Activated naive CD8-positive, alpha-beta T cell treated with anti-CD3 and anti-CD28 coated beads for 36 hours (primary cell): ENCODE measurements at places on chromosomes 16 and 17. TPM values are rescaled to one million over a fixed set of nuclear protein-coding genes. Genes with fewer than 3 reads are reported as not detected.

DNA sequence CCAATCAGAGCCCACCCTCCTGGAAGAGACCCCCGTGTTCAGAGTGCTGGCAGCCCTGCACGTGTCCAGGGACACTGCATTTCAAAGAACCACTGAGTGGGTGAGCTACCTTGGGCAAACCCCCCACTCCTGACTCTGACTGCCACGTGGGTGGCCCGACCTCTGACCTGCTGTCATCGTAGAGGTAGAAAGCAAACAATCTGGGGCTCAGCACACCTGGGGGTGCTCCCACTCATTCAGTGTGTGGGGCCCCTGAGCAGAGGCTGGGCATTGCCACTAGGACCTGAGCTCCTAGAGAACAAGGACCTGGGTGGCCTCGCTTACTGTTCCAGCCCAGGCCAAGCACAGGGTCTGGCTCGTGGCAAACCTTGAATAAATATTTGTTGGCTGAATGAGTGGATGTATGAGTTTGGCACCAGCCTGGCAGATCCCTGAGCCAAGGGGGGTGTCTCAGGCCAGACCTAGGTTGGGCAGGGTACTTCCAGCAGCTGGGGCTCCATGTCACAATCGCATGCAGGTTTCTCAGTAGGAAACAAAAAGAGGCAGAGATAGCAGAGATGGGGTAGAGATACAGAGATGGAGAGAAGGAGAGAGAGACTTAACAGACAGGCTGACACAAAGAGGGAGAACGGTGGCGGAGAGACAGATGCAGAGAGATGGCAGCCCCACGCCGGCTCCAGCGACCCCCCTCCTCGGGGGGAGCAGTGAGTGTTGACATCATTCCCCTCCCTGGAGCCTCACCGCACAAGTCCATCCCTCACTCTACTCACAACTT is 5.4 kb upstream of the DRC7 start:
- H3K4me1 ChIP-seq = peaks cover 14% of the 10 kb centered on the region
- H3K36me3 ChIP-seq = no peaks in the 10 kb centered on the region
- no peak for DNase-seq
- H3K27ac ChIP-seq = peak overlapping the region; percentile 75

DNA sequence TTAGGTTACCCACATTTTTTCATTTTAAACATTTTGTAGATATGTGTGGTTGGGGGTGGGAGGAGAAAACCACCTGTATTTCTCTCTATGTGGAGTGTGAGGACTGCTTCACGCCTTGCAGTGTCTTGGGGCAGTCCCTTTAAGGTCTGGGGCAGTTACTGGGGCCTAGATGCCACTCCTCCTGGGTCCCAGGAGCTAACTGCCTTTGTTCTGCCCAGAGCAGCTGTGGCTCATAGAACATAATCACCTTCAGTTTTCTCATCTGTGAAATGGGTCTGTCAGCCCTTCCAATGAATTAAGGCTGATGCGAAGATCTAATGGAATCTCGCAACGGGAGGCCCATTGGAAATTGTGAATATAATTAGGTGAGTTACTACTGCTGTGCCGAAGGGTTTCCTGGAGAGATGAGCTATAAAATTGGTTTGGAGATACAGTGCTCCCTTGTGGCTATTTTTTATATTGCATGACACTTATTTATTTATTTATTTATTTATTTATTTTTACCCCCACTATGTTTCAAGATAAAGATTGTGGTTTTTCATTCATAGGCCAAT is 22.9 kb downstream of the DHRS7C start:
- no peak overlapping the region for H3K27ac ChIP-seq
- H3K4me3 ChIP-seq = no peak overlapping the region
- no peak for DNase-seq
- peaks cover 9% of the 10 kb centered on the region for H3K27me3 ChIP-seq

DNA sequence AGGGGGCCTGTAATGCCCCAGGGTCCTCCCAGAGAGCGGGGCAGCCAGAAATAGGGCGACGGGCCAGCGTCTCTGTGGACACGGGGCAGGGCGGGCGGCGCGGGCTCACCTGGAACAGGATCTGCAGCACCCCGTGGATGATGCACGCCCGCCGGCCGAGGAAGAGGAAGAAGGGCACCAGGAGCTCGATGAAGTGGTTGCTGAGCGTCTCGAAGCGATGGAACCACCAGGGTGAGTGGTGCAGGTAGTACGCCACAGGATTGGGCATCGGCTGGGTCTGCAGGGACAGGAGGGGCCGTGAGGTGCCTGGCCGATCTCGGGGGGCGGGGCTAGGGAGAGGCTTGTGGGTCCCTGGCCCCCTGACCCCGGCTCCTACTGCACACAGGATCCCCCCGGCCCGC is 78.9 kb upstream of the GNG13 start:
- no peak for DNase-seq
- H3K4me1 ChIP-seq = peaks cover 2% of the 10 kb centered on the region
- H3K4me3 ChIP-seq = no peak overlapping the region
- no peaks in the 10 kb centered on the region for H3K27me3 ChIP-seq

- peaks cover 2% of the 10 kb centered on the region for H3K4me1 ChIP-seq
- no peak overlapping the region for H3K27ac ChIP-seq
- H3K27me3 ChIP-seq = no peaks in the 10 kb centered on the region
- peaks cover 22% of the 10 kb centered on the region for H3K36me3 ChIP-seq
Observed at GRCh38 chr16:88606148-88606757, 32.1 kb upstream of the IL17C start.

DNA sequence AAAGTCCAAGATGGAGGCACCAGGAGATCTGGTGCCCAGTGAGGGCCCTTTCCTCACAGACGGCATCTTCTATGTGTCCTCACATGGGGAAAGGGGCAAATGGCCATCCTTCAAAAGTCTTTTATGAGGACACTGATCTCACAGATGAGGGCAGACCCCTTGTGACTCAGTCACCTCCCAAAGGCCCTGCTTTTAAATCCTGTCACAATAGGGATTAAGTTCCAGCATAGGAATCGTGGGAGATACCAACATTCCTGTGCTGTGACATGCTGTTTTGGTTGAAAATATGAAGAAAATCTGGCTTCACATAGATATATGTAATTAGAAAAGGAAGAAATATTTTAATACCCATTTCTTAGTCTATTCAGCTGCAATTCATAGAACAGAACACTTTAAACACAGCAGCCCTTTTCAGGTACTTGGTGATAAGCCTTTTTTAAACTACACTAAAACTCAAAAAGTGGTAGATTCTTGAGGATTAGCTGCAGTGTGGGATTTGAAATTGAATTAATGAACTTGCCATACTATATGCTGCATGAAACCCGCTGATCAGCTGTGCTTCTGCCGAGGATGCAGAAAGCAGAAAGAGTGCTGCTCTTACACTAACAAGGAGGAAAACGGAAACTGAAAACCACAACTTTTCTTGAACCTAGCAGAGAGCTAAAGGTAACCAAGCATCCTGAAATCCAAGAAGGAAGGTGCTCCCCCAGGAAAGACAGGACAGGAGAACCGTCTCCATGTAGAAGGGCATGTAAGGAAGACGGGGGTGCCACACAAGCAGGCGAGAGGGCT is 32.7 kb downstream of the VPS53 start:
- no peak overlapping the region for H3K4me3 ChIP-seq
- no peaks in the 10 kb centered on the region for H3K27me3 ChIP-seq
- no peak overlapping the region for H3K27ac ChIP-seq
- peaks cover 12% of the 10 kb centered on the region for H3K4me1 ChIP-seq
- no peak for DNase-seq

DNA sequence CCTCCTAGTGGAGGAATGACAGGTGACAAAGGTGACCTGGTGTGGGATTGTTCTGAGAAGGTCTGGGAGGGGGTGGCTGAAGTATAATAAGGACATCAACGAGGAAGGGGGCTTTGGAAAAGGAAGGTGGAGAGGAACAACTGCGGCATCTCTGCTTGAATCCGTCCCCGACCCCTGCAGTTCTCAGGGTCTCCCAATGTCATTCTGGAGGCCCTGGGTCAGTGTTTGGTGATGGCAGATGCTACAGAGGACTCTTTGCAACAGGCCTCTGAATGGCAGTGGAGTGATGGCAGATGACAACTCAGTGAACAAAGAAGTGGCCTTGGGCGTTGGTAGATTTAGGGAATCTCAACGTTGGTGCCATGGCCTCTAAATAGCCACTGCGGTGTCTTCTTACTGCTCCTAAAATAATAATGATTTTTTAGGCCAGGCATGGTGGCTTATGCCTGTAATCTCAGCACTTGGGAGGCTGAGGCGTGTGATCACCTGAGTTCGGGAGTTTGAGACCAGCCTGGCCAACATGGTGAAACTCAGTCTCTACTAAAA is 1.3 kb downstream of the ENGASE start:
- H3K36me3 ChIP-seq = peaks cover 15% of the 10 kb centered on the region
- H3K27me3 ChIP-seq = no peaks in the 10 kb centered on the region
- DNase-seq = no peak

DNA sequence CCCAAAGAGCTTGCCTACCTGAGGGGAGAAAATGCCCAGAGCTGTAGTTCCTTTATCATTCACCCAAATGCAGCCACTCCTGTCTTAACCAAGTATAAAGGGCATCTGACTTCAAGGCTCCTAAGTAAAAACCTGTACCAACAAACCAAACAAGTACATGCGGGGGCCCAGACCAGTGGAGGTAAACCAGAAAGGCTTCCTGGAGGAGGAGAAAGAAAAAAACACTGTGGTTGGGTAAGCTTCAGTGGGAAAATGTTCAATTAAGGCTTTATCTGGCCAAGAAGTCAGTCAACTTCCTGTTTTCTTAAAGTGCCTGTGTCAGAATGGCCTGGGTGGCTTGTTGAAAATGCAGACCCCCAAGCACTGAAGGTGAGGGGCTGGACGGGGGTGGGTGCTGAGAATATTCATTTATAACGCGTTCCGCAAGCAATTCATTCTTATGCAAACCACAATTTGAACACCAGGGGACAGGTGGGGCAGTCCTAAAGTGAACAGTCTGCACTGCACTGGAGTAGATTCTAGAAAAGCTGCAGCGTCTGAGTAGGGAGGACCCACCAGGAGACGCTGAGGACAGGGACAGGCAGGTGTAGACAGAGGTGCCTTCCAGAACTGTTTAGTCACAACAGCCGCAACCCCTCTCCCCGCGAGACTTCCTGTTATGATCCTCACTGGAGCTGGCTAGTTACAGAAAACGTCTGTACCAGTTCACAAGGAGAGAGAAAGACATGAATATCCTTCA is 467.1 kb downstream of the SOX9 start:
- H3K27me3 ChIP-seq = peaks cover 71% of the 10 kb centered on the region
- no peak for DNase-seq
- no peak overlapping the region for H3K27ac ChIP-seq
- H3K4me3 ChIP-seq = no peak overlapping the region
- peaks cover 18% of the 10 kb centered on the region for H3K4me1 ChIP-seq
- no peaks in the 10 kb centered on the region for H3K36me3 ChIP-seq

GRCh38 chr16:10521681-10522274 is 58.6 kb downstream of the EMP2 start:
- no peak overlapping the region for H3K27ac ChIP-seq
- DNase-seq = peak; percentile 4
- no peak overlapping the region for H3K4me3 ChIP-seq
- no peaks in the 10 kb centered on the region for H3K4me1 ChIP-seq

DNA sequence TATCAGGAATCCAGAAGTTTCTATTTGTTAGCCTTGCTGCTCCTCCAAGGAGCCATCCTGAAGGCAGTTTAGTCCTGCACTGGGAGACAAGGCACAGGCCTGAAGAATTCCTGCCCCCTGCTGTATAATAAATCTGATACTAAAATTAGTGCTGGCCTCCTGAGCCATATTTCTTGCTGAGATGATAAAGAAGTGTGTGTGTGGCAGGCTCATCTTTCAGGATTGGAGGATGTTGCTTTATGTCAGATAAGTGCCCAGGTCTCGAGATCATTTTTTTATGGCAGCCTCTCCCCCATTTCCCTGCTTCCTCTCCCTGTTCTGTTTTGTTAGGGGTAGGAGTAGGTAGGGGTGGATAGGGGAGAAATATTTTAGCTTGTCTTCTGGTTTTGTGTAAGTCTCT is 26.0 kb downstream of the MSI2 start:
- H3K27me3 ChIP-seq = no peaks in the 10 kb centered on the region
- H3K36me3 ChIP-seq = peaks cover 36% of the 10 kb centered on the region
- no peak for DNase-seq
- no peak overlapping the region for H3K27ac ChIP-seq
- peaks cover 77% of the 10 kb centered on the region for H3K4me1 ChIP-seq

GRCh38 chr16:59210955-59211541 is 476.9 kb upstream of the GOT2 start:
- H3K27ac ChIP-seq = no peak overlapping the region
- DNase-seq = no peak
- H3K27me3 ChIP-seq = no peaks in the 10 kb centered on the region
- H3K36me3 ChIP-seq = no peaks in the 10 kb centered on the region
- H3K4me3 ChIP-seq = no peak overlapping the region
- peaks cover 12% of the 10 kb centered on the region for H3K4me1 ChIP-seq

DNA sequence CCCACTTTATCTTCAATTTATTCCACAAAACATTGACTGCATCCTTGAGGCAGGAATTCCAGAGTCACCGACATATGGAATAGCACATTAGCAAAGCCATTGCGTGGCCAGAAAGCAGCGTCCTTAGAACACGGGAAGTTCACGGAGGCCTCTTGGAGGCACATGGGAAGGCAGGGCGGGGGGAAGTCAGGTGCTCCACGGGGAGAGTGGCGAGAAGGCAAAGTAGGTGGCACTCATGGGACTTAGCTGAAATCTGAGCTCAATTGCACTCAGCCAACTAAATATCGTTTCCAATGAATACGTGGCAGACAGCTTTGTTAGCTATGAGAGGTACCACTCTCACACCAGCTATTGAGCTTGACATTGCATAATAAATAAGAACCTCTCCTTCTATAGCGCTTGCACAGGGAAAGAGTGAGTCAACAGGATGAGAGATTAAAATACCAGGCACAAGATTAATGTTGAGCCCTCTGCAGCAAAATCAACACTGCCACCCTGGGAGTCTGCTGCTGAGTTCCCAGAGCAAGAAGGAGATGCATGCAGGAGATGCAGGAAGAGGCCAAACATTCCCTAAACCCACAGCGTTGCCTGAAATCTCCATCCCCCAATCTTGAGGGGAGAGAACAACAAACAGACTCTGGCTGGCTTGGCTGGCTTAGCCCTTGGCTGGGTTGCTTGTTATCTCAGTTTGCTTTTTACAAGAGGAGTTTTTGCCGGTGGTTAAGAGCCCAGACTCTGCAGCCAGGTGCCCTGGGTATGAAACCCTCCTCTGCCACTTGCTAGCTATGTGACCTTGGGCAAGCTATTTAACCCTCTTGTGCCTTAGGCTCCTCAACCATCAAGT is 28.8 kb downstream of the ABCC12 start:
- peaks cover 7% of the 10 kb centered on the region for H3K4me1 ChIP-seq
- H3K4me3 ChIP-seq = no peak overlapping the region
- no peak overlapping the region for H3K27ac ChIP-seq
- DNase-seq = no peak

- no peak overlapping the region for H3K27ac ChIP-seq
- no peaks in the 10 kb centered on the region for H3K4me1 ChIP-seq
- no peaks in the 10 kb centered on the region for H3K36me3 ChIP-seq
- peaks cover 26% of the 10 kb centered on the region for H3K27me3 ChIP-seq
- no peak overlapping the region for H3K4me3 ChIP-seq
- DNase-seq = no peak
Observed at GRCh38 chr17:13550291-13550690, 51.4 kb downstream of the HS3ST3A1 start.

Gene CCL17
- not detected for total RNA-seq

Gene ZSCAN10
- total RNA-seq = not detected

Gene TPPP3
- total RNA-seq = not detected
